ENCODE measurements at places on chromosomes 16 and 17. TPM values are rescaled to one million over a fixed set of nuclear protein-coding genes. Genes with fewer than 3 reads are reported as not detected.

The CCL3 gene
- 6.6 TPM for polyA plus RNA-seq

- DNase-seq = no peak
Measured at GRCh38 chr17:56599566-56599965, 6.1 kb downstream of the NOG start.

The STX1B gene
- polyA plus RNA-seq = 0.22 TPM

- no peak for DNase-seq
Measured at GRCh38 chr17:8371786-8372185, 4.7 kb downstream of the KRABD2 start.

DNA sequence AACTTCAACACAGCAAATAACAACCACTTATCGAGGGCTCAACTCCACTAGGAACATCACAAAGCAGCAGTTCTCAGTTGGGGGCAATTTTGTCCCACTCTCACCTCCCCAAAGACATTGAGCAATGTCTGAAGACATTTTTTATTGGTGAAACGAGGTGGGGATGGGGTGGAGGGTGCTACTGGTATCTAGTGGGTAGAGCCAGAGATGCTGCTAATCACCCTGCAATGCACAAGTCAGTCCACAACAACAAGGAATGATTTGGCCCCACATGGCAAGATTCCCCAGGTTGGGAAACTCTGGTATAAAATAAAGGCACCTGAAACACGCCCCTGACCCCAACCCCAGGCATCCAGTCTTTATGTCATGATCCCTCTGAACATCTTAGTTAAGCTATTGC is 33.3 kb downstream of the TLE7 start:
- no peak for DNase-seq

- DNase-seq = no peak
Measured at GRCh38 chr16:46743232-46743719, 4.9 kb downstream of the MYLK3 start.

- peak; percentile 62 for DNase-seq
Measured at GRCh38 chr17:77314601-77315000, 173.8 kb downstream of the SEC14L1 start.

GRCh38 chr17:66988069-66988798 is 23.7 kb downstream of the CACNG4 start:
- DNase-seq = no peak

GRCh38 chr16:3878610-3879009 is 1.9 kb downstream of the CREBBP start:
- peak; percentile 56 for DNase-seq

The TPSG1 gene
- polyA plus RNA-seq = 0.86 TPM

DNA sequence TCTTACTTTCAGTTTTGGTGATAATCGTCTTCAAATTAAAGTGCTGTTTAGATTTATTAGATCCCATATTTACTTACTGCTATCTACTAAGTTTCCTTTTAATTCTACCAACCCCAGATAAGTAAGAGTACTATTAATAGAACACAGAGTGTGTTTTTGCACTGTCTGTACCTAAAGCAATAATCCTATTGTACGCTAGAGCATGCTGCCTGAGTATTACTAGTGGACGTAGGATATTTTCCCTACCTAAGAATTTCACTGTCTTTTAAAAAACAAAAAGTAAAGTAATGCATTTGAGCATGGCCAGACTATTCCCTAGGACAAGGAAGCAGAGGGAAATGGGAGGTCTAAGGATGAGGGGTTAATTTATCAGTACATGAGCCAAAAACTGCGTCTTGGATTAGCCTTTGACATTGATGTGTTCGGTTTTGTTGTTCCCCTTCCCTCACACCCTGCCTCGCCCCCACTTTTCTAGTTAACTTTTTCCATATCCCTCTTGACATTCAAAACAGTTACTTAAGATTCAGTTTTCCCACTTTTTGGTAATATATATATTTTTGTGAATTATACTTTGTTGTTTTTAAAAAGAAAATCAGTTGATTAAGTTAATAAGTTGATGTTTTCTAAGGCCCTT is 56.8 kb downstream of the HLF start:
- DNase-seq = no peak

DNA sequence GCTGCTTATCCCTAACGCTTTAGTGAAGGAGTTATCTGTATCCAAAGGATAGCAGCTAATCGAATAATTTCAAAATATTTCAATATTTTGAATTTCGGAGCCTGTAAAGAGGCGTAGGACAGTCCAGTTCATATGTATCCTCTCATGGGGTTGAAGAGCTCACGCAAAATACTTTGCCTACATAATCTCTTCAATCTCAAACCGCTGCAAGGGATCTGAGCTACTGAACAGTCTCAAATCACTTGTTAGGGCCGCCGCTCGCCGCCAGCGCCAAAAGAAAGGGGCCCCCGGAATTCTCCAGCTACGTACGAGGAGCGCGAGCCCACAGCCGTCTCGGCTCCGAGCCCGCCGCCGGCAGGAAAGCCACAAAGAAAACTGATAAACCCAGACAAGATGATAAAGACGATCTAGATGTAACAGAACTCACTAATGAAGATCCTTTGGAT is 601 bp upstream of the RFWD3 start:
- peak; percentile 75 for DNase-seq

DNA sequence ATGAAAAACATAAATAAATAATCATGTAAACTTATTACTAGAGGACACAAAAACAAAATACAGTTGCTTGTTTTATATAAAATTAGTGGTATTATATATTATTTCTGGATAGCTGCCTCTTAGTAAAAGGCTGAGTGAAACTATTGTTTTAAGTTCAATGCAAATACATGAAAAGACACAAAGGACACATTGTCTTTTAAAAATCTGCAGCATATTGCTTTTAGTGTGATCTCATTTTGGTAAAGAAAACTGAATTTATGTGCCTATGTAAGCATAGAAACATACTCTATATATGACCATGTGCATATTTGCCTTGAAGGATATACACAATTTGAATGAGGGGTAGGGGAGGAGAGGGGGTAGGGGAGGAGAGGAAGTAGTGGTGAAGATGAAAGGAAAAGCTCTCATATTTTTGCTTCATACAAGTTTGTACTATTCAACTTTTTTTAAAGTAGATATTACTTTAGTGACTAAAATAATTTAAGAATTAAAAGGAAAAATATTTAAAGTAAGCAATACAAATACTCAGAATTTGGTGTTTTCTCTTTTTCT is 5.8 kb downstream of the ABCA10 start:
- DNase-seq = no peak

DNA sequence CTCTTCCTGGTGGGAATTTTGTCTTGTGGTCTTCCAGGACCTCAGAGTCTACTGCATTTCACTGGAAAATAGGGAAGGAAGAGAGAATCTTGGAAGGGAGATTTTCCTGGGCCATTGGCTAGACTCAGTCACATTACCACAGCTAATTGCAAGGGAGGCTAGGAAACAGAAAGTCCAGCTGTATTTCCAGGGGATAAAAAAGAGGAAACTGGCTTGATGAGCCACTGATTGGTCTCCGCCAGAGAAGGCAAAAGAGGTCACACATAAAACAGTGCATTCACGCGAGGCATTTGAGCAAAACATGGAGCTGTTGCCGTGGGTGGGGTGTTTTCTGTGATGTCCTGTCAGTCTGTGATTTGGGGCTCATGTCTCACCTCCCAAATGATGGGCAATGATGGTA is 345.3 kb downstream of the FOXL1 start:
- no peak for DNase-seq

DNA sequence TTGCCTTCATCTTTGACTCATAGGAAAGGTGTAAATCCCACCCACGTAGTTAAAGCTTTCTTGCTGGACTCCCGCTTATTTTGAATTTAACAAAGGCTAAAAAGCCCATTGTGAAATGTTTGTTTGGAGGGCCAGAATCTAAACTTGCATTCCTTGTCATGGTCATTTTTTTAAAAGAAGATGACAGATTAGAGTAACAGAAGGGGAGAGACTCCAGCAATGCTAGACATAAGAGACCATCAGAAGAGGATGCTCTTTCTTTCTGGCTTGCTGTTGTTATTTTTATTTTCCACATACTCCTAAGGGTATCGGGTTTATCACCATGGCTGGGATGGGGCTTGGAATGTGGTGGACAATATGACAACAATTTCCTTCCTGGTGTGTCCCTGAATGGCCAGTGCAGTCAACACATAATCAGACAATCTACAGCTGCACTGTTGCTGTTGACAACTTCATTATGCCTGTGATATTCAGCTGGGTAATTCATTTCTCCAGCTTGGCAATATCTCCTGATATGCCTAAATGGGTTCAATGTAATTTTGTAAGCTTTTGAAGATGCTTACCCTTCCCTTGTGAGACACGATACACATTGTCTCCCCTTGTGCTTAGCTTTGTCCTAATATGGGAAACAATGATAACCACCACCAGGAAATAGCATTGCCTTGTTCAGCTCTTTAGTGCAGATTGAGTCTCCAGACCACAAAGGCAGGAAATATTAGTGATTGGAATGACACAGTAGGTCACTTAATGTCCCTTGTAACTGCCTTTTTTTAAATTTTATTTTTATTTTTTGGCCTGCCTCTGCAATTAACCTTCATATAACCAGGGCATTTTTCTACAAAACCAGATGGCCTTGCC is 164.3 kb downstream of the ANKFN1 start:
- DNase-seq = no peak

DNA sequence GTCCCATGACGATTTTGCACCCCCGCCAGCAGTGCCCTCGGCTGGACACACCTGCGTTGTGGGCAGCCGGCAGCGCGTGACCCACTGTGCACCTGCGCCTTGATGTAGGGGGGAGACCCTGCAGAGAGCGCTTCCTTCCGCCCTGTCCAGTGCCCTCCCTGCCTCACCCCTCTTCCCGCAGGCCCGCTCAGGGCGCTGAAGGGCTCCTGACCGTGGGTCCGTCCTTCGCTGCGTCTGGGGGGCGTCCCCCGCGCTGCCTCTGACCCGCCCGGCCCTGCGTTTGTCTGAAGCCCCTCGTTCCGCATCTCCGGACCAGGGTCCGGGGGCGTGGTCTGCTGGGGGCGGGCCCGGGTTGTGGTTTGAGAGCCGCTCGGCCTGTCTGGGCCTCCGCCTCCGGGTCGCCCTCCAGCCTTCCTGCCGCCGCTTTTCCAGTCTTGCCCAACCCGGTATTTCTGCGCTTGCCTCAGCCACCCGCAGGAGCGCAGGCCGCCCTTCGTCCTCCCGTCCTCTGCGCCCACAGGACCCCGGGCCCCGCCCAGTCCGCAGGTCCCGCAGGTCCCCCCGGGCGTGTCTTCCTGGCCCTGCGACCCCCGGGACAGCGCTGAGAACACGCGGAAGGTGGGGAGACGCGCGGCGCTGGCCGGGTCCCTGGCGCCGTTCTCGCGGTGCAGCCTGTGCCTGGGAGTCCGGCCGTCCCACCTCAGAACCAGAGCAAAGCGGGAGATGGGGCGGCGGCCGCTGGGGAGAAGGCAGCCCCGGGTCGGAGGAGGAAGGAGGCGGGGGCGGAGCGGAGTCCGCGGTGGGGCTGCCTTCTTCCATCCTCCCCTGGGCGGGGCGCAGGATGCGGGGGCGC is 4.0 kb upstream of the IL17C start:
- DNase-seq = peak; percentile 72

The SRL gene
- polyA plus RNA-seq = 2.6 TPM

DNA sequence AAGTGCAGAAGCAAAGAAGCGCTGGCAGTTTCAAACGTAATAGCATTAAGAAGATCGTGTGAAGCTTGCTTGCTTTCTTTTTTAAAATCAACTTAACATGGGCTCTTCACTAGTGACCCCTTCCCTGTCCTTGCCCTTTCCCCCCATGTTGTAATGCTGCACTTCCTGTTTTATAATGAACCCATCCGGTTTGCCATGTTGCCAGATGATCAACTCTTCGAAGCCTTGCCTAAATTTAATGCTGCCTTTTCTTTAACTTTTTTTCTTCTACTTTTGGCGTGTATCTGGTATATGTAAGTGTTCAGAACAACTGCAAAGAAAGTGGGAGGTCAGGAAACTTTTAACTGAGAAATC is 17.4 kb upstream of the RAB11FIP4 start:
- DNase-seq = no peak

The SLX4 gene
- 1.0 TPM for polyA plus RNA-seq

DNA sequence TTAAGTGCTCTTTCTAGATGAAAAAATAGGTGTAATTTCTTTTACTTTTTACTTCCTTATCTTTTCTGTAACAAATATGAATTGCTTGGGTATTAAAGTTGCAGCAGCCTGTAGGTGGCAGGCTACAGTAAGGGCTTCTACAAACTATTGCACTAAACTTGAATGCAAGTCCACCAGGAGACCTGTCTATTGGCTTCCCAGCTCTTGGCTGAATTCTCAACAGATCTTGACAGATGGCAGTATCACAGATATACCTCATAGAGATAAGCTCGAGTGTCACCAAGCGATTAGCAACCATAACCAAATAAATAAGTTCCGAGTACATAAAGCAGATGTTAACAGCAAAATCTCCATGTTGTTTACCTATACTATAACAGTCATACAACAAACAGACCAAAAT is 5.9 kb downstream of the BBS2 start:
- DNase-seq = no peak

The IFI35 gene
- 58.6 TPM for polyA plus RNA-seq

DNA sequence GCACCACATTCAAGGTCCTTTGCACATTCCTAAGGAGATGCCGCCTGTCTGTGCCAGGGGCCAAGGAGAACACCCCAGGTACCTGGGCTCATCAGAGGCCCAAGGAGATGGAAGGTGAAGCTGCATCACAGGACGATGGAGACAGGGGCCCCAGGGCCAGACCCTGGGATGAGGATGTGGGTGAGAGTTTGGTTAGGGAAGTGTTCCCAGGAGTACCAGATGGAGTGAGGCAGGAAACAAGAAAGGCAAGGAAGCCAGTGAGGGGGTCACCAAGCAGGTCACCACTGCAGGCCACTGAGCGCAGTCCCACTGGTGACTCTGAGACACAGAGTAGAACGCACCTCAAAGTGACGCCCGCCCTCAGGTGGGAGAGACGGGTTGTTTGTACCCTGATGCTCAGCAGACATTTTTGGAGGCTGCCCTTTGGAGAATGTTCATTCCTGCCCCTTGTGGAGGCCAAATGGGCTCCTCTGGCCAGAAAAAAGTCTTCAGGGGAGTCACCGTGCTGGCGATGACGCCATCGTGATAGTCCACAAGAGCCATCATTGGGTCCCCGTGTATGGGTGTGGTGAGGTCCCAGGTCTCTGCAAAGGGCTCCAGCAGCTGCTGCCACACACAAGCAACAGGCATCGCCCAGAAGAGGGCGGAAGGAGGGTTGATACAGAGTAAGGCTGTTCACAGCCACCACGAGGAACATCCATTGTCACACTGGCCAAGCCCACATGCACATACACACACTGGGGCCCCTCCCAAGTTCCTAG is 57.5 kb downstream of the BEAN1 start:
- no peak for DNase-seq

GRCh38 chr17:81492202-81492601 is 20.4 kb downstream of the ACTG1 start:
- no peak for DNase-seq

- peak; percentile 58 for DNase-seq
Measured at GRCh38 chr17:78128551-78129350, at the start of gene TMC6. Gene TMC6 (minus strand): TSS chr17:78128755. CDS start chr17:78126832, 1,923 bp downstream.

- DNase-seq = no peak
Measured at GRCh38 chr16:53080345-53081031, 25.7 kb downstream of the CHD9 start.

GRCh38 chr16:30005341-30006094 is 5.3 kb downstream of the DOC2A start:
- peak; percentile 35 for DNase-seq

The TMEM186 gene
- polyA plus RNA-seq = 20.2 TPM

DNA sequence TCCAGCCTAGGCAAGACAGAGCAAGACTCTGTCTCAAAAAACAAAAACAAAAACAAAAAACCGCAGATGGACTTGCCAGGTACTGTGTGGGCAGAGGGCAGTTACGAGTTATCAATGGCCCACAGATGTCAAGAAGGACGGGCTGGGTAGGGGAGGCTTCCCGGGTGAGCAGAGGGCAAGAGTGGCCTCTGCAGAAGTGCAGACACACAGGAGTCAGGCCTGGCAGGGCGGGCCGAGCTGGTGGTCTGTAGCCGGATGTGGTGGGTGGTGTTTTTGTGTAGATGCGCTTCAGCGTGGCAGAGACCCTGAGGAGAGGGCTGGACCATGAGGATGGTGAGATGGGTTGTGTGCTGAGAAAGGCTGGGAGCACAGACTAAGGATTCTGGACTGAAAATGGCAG is 44.9 kb upstream of the KDM6B start:
- DNase-seq = no peak
